ENCODE measurements at places on chromosomes 12 and 14.

GRCh38 chr12:99454539-99455172 lies 192.9 kb upstream of the GARIN6 start:
- no peak for DNase-seq

DNA sequence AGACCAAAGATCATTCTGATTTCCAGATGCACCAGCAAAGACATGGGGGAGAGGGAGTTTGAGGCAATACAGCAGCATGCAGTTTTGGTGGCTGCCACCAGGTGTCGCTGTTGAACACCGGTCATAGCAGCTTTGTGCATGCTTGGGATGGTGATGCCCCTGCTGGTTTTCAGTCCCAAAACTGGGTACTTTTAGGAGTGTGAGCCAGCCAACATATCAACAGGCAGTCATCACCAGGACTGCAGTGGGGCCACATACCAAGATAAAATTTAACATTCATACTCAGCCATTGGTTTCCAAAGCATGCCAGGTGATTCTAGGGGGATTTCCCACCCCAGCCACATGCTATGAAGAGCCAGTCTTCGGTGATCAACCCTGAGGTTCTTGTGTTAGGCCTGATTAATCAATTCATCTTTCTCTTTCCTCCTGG lies 64.2 kb downstream of the PHETA1 start:
- peak; percentile 8 for DNase-seq

- no peak for DNase-seq
Measured at GRCh38 chr12:64737539-64737938, 21.7 kb downstream of the GNS start.

DNA sequence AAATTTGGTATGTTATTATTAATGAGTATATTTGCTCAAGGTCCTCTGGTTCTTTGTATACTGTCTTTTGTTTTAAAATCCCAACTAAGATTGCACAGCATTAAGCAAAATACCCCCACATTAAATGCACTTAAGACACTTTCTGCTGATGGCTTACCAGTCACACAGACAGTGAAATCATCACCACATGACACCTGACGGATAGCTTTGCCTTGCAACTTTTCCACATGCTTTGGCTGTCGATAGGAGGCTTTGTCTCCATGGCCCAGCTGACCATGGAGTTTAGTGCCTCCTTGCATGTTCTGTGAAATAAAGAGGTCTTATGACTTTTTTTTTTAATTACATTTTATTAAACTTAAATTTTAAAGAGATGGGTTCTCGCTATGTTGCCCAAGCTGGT lies 19.7 kb downstream of the NEK9 start:
- no peak for DNase-seq

GRCh38 chr14:33477797-33478196 lies 473.1 kb downstream of the EGLN3 start:
- no peak for DNase-seq

All from CD4-positive, alpha-beta T cell treated with Interleukin-1 beta for 1 hour (primary cell).